ENCODE measurements at places on chromosomes 5 and 9. TPM values are rescaled to one million over a fixed set of nuclear protein-coding genes. Genes with fewer than 3 reads are reported as not detected.

The GABRA1 gene
- total RNA-seq, result 0.23 TPM

The LCN15 gene
- total RNA-seq, result not detected

The ORM2 gene
- total RNA-seq, result 0.91 TPM

The HTR4 gene
- total RNA-seq, result not detected

The MZB1 gene
- total RNA-seq, result 4.3 TPM

The PCDHB3 gene
- 6.5 TPM for total RNA-seq

DNA sequence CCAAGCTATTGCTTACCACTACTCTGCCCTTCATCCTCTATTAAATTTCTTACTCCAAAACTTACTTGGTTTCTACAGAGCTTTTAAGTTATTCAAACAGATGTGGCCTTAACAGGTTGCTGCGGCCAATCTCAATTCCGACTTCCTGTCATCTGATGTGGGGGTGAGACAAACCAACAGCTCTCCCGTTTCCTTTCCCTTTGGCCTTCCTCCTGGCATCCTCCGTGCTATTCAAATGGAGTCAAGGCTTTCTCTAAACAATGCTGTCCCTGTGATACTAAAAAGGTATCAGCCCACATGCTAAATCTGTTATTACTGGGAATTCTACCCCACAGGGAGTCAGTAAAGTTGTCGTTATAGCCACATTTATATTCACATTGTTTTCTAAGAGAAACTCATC is 11.8 kb downstream of the RBM18 start:
- no peak overlapping the region for H3K4me3 ChIP-seq
- no peaks in the 10 kb centered on the region for H3K4me1 ChIP-seq
- no peak for DNase-seq
- H3K27me3 ChIP-seq, result no peaks in the 10 kb centered on the region
- no peak overlapping the region for H3K27ac ChIP-seq

- DNase-seq, result no peak
- H3K27me3 ChIP-seq, result no peaks in the 10 kb centered on the region
- no peak overlapping the region for H3K4me3 ChIP-seq
- no peaks in the 10 kb centered on the region for H3K36me3 ChIP-seq
- no peak overlapping the region for H3K27ac ChIP-seq
Observed at GRCh38 chr9:4228606-4229005, 71.3 kb downstream of the GLIS3 start.

DNA sequence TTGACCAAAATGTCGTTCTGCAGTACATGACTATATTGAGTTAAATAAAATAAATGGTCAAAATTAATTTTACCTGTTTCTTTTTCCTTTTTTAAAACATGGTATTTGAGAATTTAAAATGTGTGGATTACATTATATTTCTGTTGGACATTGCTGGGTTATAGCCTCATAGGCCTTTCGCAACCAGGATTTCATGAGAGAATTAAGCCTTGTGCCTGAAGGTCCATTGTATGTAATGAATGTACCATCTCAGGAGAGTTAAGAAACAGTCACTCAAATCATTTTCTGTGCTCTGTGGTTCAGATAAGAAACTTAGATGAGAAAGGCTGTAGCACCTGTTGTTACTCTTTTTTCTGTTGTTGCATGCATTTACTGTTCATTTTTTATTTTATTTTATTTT is 103.5 kb downstream of the ANGPTL2 start:
- H3K36me3 ChIP-seq, result no peaks in the 10 kb centered on the region
- H3K4me1 ChIP-seq, result peaks cover 13% of the 10 kb centered on the region
- no peak overlapping the region for H3K27ac ChIP-seq
- no peaks in the 10 kb centered on the region for H3K27me3 ChIP-seq
- DNase-seq, result no peak

DNA sequence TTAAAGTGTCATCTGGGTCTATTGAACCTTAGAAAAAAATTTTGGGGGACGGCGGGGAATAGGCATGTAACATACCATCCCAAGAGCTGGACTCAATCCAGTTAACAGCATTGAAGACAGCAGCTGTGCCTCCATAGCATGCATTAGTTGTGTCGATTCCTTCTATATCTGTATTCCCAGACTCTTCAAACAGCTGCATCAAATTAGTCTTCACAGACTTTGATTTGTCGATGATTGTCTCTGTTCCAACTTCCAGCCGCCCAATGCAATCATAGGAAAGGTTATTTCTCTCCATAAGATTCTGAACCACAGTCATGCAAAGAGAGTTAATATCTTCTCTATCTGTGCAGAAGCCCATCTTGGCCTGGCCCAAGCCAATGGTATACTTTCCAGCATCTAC is 14.8 kb downstream of the HMGCS1 start:
- no peaks in the 10 kb centered on the region for H3K27me3 ChIP-seq
- H3K4me3 ChIP-seq, result no peak overlapping the region
- no peak overlapping the region for H3K27ac ChIP-seq
- no peak for DNase-seq
- H3K4me1 ChIP-seq, result peaks cover 5% of the 10 kb centered on the region
- peaks cover 3% of the 10 kb centered on the region for H3K36me3 ChIP-seq

GRCh38 chr5:72470826-72471225 is 36.4 kb downstream of the ZNF366 start:
- no peak overlapping the region for H3K27ac ChIP-seq
- H3K4me1 ChIP-seq, result no peaks in the 10 kb centered on the region
- no peak overlapping the region for H3K4me3 ChIP-seq
- H3K27me3 ChIP-seq, result no peaks in the 10 kb centered on the region
- DNase-seq, result no peak

DNA sequence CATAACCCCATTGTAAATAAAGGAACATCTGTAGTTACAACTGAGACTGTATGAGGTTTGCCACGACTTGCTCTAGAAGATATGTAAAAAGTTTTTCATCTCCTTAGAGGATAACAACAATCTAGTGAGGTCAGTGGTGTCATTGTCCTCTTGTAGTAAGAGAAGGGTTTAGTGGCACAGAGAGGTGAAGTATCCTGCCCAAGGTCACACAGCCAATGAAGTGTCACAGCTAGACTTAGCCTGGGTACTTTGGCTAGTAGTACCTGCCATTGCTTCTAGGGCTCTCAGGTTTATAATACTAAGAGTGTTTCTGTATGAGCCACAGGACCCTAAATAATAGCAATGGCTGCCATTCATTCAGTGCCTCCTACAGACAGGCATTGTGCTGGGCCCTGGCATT is 13.8 kb downstream of the CCDC180 start:
- H3K4me3 ChIP-seq, result no peak overlapping the region
- no peaks in the 10 kb centered on the region for H3K4me1 ChIP-seq
- H3K27me3 ChIP-seq, result no peaks in the 10 kb centered on the region

DNA sequence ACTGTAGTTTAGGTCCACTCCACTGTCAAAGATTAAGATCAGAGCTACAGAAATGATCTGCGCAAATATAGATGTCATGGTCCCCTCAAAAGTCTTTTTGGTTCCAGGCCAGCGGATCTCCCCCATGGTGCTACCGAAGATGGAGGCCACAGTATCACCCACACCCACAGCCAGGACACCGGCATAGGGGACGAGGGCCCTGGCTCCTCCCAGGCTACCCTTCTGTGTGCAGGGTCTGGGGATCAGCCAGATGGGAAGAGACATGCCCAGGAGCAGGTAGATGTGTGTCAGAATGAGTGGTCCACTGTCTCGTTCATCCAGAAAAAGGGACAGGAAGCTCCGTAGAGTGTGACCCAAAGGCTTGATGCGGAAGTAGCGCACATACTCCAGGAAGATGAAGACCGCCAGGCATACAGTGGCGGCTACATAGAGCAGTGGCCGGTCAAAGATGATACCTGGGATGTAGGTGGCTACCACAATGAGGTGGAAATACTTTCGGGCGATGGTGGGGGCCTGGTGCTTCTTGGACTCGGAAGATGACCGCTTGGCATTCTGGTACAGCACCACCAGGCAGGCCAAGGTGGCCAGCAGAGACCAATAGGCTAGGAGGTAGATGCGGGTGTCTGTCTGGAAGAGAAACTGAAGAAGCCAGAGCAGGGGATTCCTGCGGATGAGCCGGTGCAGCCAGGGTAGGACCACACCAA is 1.5 kb downstream of the DOLK start:
- H3K36me3 ChIP-seq, result no peaks in the 10 kb centered on the region
- H3K27ac ChIP-seq, result no peak overlapping the region
- no peaks in the 10 kb centered on the region for H3K27me3 ChIP-seq
- H3K4me3 ChIP-seq, result no peak overlapping the region
- DNase-seq, result no peak

DNA sequence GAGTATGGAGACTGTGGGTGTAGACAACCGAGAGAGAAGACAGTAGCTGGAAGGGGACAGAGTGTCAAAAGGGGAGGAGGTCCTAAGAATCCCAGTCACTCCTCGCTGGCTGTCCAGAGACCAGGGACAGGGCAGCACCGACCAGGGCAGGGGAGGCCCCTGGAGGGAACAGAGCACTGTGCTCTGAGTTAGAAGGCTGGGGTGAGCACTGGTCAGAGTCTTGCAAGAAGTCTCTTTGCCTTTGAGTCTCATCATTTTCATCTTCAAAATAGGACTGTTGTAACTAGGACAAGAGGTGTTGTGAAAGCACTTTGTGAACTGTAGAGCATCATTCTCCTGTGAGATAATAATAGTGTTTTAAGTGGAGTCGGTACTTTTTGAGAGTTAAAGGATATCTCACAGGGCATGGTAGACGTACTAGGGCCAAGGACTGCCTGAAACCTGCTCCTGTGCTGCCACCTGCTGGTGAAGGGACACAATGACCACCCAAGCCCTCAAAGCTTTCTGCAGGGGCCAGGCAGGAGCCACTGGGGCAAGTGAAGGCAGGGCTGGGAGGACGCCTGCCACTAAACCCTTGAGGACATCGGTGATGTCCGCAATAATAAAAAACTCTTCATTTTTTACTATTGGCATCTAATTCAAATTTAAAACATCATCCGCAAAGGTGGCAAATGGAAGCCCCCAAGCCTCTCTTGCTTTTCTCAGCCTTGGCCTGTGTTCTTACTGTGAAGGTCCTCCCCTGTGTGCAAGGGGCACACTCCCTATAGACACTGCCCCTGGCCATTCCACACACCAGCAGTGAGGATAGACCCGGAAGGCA is 28.2 kb downstream of the SLC6A7 start:
- H3K4me3 ChIP-seq, result no peak overlapping the region
- no peaks in the 10 kb centered on the region for H3K36me3 ChIP-seq
- H3K27ac ChIP-seq, result no peak overlapping the region

- H3K4me1 ChIP-seq, result no peaks in the 10 kb centered on the region
- no peaks in the 10 kb centered on the region for H3K36me3 ChIP-seq
- no peaks in the 10 kb centered on the region for H3K27me3 ChIP-seq
- DNase-seq, result no peak
- no peak overlapping the region for H3K27ac ChIP-seq
Observed at GRCh38 chr5:143115381-143115780, 288.1 kb downstream of the NR3C1 start.

DNA sequence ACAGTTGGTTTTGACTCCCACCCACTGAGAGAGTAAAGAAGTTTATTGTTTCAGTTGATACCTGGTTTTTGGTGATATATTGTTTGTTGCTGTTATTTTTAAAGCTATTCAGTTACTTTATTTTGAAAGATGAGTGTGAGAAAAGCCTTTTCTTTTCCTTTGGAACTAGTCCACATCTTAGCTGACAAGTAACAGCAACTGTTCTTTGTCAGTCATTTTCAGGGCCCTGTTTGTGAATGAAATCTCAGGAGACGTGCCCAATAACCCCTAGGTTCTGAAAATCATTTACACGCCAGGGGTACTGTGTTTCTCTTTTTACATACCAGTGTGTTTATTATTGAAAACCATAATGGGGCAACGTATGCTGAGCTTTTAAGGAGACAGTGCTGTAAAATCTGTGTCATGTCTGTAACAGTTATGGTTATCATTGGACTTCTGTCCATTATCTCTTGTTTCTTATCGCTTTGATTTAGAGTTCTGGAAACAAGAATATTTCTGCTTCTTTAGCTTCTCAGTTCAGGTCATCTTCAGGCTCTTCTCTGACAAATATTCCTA is 75.0 kb downstream of the LIX1 start:
- DNase-seq, result no peak
- no peaks in the 10 kb centered on the region for H3K36me3 ChIP-seq
- no peak overlapping the region for H3K4me3 ChIP-seq
- H3K27ac ChIP-seq, result no peak overlapping the region

- H3K27me3 ChIP-seq, result no peaks in the 10 kb centered on the region
- no peak overlapping the region for H3K4me3 ChIP-seq
- no peaks in the 10 kb centered on the region for H3K36me3 ChIP-seq
- DNase-seq, result no peak
- H3K27ac ChIP-seq, result no peak overlapping the region
Observed at GRCh38 chr5:116389601-116390000, 185.0 kb downstream of the SEMA6A start.

DNA sequence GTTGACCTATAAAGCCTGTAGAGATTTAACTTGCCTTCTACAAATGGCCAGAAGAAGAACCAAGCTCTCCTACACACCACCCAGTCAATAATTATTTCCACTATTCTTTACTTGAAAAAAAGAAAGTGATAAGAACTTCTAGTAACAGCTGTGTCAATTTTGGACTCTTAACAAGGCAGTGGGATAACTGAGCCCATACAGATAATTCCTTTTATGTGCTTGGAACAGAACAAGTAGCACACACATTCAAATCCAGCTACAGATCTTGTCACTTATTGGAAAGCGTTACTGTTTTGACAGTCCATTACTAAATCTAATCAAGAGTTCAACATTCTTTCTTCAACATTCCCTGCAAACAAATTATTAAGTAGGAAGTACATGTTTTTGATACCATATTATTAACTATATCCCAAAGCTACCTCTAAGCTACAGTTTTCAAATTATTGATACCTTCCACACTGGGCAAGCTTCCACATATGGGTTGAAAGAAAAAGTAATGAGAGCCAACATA is 6.3 kb downstream of the PTGER4 start:
- no peak for DNase-seq
- H3K4me3 ChIP-seq, result no peak overlapping the region
- H3K27ac ChIP-seq, result no peak overlapping the region
- H3K36me3 ChIP-seq, result no peaks in the 10 kb centered on the region
- peaks cover 16% of the 10 kb centered on the region for H3K4me1 ChIP-seq
- peaks cover 2% of the 10 kb centered on the region for H3K27me3 ChIP-seq

- no peak for DNase-seq
- no peak overlapping the region for H3K27ac ChIP-seq
- no peaks in the 10 kb centered on the region for H3K27me3 ChIP-seq
Observed at GRCh38 chr9:105994970-105995369, 300.6 kb downstream of the TMEM38B start.

DNA sequence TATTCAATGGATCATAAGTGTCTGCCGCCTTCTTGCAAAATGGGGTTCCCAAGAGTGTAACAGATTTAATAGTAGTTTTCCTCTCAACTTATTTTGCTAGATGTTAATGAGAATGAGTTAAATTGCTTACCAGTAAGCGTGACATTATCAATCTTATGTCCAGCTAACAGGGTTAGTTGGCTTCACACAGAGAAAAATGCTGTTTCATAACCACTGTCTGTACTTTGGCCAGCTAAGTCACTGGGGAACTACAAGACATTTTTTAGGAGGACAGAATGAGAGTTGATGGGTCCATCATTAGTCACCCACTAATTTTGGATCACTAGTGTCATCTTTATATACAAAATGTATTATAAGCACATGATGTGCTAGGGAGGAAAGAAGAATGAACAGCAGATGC is 1.4 kb downstream of the CDC37L1 start:
- H3K4me1 ChIP-seq, result no peaks in the 10 kb centered on the region
- DNase-seq, result no peak
- no peaks in the 10 kb centered on the region for H3K27me3 ChIP-seq
- H3K27ac ChIP-seq, result peak overlapping the region; percentile 94
- H3K4me3 ChIP-seq, result peak overlapping the region; percentile 92

GRCh38 chr5:60259730-60260129 is 366.2 kb upstream of the PDE4D start:
- H3K4me3 ChIP-seq, result no peak overlapping the region
- no peak for DNase-seq
- H3K4me1 ChIP-seq, result no peaks in the 10 kb centered on the region
- no peaks in the 10 kb centered on the region for H3K36me3 ChIP-seq
- no peak overlapping the region for H3K27ac ChIP-seq
- H3K27me3 ChIP-seq, result no peaks in the 10 kb centered on the region

Data from prostate gland (tissue), 2 donors.